8988T (cell line): ENCODE measurements at places on chromosomes 2 and 18.

GRCh38 chr2:189164746-189165145, 14.8 kb downstream of the COL5A2 start:
- no peak for DNase-seq

GRCh38 chr2:48467637-48468036, 62.3 kb upstream of the STON1 start:
- DNase-seq: no peak

- no peak for DNase-seq
Observed at GRCh38 chr2:211745295-211746097, 793.1 kb downstream of the ERBB4 start.

- no peak for DNase-seq
Observed at GRCh38 chr2:237726401-237726830, 72.2 kb upstream of the RBM44 start.

DNA sequence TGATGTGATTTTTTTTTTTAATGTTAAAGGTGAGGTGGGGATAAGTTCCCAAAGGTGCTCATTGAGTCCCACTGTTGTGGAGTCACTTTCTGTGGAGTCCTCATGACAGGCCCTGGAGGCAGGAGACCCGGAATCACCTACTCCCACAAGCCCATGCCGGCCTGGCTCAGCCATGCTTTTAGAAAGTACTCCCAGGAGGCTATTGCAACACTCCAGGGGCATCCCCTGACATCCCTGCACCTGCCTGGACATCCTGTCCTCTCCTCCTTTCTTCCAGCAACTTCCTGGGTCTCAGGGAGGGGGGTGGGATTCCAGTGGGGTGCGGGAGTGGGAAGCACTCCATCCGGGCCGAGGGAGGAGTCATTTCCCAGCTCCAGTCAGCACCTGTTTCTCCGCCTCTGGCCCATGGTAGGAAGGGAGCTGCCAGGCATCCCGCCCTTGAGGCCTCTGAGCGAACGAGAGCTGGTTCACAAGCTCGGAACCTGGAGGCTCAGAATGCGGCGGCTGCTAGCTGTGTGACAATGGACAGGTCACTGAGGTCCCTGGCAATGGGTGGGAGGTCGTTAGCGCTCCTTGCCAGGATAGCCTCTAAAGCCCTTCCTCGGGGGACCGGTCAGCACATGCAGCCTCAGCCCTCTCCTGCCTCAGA, 163.9 kb upstream of the ID2 start:
- no peak for DNase-seq

DNA sequence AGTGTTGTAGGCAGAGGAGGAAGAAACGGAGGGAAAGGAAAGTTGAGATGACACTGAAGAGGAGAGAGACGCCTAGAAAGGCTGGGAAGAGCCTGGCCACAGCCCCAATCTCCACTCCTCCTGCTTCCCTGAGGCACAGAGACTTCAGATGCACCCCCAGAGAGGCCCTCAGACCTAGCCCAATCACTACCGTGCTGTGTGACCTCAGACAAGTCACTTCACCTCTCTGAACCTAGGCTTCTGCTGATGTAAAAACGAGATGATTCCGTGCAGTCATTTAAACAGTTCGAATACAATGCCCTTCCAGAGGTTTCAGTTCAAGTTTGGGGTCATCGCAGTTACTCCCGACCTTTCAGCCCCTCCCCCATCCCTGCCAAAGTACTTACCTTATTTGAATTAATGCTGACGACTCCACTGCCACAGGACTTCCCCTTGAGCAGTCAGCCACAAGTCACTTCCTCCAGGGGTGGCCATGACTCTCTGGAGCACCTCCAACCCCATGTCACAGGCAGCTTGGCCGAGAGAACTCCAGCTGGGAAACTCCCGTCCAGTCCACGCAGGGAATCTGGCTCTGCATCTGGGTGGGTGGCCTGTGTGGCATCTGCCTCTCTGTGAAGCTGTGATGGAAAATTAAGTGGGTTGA, 105.2 kb upstream of the ID2 start:
- DNase-seq: no peak

- no peak for DNase-seq
Observed at GRCh38 chr2:19900931-19901441, 797 bp downstream of the TTC32 start.

DNA sequence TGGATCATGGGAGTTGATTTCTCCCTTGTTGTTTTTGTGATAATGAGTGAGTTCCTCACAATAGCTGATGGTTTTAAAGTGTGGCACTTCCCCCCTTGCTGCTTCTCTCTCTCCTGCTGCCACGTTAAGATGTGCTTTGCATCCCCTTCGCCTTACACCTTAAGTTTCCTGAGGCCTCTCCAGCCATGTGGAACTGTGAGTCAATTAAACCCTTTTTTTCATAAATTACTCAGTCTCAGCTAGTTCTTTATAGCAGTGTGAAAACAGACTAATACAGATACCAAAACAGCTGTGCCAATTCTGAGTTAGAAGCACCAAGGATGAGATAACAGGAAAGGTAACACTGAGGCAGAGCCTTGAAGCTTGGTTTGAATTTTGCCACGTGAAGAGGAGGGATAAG, 44.7 kb downstream of the ITSN2 start:
- DNase-seq: no peak

DNA sequence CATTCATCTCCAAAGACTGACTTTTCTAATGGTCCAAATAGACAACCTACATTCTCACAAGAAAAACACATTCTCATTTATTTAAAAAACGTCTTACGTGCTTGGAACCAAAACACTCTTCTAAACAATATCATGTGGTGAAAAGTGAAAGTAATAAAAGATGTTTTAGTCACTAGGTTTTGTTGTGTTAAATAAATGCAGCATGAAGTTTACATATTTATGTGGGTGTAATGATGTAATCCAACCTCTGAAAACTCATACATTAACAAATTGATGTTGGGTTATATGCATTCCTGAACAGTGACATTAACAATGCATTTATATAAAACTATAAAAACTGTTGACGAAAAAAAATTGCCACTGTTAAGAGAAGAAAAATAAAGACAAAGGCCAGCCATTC, 55.1 kb upstream of the ACVR2A start:
- DNase-seq: no peak

GRCh38 chr2:227739351-227739750, 6.3 kb upstream of the SCYGR8 start:
- DNase-seq: no peak

DNA sequence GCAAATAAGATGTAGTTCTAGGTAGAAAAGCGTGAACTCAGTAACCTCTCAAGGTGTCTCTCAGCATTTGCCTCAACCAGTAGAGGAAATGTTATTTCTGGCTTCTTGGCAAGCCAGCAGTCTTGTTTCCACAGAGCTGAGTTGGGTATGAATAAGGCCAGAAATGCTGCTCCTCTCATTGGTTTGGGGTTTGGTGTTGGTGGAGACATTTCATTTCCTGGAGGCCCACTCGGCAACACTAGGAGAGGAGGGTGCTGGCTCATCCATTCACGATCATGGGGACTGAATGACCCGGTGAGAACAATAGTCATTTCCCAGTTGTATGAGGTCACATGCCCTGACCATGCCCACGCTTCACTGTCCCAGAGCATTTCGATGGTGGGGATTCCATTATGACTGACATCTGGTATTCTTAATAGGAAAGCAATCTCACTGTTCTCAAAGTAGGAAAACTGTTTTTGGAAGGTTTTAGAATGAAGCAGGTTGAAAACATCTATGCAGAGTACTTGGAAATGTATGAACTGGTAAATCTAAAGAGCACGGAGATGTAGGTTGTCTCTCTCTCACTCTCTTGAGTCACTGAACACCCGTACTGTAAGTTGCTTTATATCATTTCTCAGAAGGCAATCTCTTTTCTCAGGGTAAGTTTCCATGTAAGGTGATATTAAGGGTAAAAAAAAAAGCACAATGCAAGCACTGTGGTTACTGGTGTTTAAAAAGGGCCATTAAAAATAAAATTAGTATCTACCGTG, 37.1 kb upstream of the CTLA4 start:
- DNase-seq: no peak

DNA sequence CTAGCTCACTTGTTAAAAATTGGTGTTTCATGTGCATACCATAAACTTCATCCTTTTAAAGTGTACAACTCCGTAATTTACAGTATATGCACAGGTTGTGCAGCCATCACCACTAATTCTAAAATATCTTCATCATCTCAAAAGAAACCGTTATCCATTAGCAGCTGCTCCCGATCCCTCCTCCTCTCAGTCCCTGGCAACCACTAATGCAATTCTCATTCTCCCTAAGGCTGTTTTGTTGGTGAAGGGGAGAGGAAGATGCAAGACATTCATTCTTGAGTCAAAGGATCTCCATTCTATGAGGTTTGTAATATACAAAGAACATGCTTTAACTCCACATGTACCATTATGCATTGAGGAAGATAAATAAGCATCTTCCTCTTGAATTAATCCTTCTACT, 48.6 kb downstream of the RNU4ATAC start:
- no peak for DNase-seq

DNA sequence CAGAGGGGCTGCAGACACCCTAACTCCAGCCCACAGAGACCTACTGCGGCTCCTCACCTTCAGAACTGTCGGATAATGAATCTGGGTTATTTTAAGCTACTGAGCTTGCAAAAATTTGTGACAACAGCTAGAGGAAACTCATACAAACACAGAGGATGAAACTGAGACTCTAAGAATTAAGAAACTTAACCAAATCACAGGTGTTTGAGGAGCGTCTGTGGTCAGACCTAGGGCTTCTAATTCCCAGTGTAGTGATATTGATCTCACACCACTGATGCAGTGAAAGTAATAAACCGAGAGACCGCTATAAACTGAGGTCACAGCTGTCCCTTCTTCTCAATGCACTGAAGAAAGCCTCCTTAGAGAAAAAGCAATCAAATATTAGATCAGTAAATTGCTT, 110.1 kb downstream of the RGPD3 start:
- no peak for DNase-seq

DNA sequence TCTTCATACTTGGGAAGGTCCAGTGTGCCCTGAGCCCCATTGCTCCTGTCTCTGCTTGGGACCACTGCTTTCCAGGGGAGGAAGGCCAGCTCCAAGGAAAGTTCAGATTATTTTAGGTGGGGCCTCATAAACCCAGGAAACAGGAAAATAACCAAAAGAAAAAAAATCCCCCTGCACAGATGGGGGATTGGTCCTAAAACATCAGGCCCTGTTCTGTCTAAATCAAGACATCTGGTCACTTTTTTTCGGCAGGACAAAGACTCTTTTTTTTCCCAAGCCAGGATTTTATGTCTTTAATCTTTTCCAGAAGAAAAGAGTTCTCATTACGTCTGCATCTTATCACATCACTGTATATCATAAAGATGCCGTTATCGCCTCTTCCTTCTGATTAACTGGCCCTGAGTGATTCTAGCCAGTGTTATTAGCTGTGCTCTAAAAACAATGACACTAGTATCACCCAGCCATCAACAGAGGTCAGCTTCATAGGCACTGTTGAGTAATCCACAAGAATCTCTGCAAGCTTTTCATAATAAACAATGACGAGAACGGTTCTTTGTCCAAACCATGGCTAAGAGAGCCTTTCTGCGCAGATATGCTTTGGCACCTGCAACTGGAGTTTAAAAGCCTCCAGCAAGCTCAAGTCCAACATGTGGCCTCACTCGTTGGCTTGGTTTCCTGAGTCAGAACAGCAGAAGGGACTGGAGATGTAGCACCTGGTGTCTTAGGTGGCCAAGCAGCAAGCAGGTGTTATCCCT, 138.2 kb downstream of the VAPA start:
- DNase-seq: no peak
